ENCODE measurements at places on chromosomes 16 and 17.
A peak's percentile ranks its signal among the peaks of the same experiment; 100 is the strongest.

- no peak for DNase-seq
These were observed 92.7 kb upstream of the XYLT1 start for GRCh38 chr16:17563323-17564091.

DNA sequence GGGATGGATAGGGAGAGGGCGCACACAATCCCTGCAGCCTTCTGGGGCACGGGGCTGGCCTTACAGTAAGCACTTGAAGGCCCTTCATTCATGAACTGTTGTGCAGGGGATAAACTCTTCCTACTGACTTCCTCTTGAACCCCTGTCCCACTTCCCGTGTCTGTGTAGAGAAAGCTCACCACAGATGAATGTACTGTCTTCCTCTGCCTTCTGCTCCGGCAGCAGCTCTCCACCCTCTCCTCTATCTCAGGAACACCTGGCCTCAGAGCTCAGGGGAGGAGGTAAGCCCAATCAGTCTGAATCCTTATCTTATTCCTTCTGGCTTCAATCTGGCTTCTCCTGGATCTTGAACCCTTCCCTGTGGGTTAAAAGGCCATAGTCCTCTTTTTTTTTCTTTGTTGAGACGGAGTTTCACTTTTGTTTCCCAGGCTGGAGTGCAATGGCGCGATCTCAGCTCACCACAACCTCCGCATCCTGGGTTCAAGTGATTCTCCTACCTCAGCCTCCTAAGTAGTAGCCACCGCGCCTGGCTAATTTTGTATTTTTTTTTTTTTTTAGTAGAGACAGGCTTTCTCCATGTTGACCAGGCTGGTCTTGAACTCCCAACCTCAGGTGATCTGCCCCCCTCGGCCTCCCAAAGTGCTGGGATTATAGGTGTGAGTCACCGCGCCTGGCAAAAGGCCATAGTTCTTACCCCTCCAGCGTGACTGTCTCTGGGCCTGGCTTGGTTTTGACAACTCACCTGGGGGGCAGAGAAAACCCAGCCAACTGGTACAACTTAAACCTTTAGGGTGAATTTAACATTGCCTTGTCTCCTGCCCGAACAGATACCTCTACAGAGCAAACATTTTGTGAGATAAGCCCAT, 7.2 kb upstream of the SLC52A1 start:
- DNase-seq = no peak

- DNase-seq = peak; percentile 15
These were observed 107.1 kb downstream of the AMFR start for GRCh38 chr16:56317998-56318826.

- DNase-seq = no peak
These were observed 398.7 kb downstream of the XYLT1 start for GRCh38 chr16:17072104-17072503.

DNA sequence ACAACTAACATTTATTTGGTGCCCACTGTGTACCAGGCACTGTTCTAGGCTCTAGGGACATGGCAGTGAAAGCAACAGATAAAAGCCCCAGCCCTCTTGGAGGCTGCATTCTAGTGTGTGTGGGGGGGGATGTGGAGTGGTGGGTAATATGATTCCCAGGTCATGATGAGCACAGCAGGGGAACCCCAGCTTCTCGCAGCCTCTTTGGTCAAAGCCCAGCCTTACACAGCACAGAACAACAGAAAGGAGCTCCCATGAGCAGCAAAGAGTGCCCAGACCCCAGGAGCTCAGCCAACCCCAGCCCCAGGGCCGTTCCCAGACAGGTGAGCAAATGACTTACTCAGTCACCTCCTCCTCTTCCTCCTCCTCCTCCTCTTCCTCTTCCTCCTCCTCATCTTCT, 21.9 kb downstream of the CNGB1 start:
- DNase-seq = no peak

GRCh38 chr17:43695970-43696865, 34.5 kb upstream of the MEOX1 start:
- DNase-seq = no peak

- DNase-seq = no peak
These were observed 6.9 kb upstream of the CHMP6 start for GRCh38 chr17:80984749-80985148.

DNA sequence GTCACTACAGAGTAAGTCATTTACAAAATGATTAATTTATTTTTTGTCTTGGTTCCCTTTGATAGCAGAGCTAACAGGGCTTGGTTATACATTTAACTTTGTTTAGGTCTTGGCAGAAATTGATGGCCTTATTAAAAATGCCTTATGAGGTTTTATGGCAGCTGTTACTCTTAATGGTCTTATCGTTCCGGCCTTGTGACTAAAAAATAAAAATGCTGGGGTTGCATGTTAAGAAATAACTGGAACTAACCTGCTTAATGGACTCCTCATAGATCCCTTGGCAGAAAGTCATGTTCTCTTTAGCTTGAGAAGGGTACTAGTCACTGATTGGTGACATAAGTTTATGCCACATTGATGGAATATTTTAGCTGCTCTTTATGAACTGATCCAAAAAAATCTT, 18.3 kb downstream of the COX11 start:
- DNase-seq = no peak

DNA sequence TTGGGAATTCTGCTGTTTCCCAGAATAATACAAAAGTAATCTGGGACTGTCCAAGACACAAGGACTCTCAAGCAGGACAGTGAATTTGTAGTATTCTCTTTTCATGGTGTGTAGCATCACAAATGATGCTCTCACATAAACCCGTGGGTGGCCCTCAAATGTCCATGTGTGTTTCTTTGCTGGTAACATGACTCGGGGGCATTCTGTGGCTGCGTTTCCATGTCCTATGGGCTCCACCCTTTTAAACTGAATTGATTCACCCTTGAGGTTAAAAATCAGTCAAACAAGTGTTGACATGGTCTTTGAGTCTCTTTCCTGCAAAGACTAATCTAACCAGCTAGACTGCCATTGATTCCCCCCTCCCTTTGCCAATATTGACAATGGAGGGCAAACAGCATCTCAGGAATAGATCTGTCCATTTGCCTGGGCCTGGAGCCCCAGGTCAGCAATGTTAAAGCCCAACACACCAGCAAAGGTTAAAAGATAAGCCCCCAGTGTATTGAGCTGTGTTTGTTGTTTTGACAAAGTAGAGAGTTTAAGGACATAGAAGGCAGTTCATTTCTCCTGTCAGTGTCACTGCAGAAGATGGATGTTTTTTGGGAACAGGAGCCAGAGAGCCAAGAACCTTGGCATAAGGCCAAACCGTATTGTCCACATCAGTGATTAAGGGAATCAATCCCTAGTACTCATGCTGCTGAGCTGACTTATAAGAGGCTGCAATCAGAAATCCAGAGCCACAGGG, 117.1 kb upstream of the COX10 start:
- DNase-seq = peak; percentile 15

GRCh38 chr16:2086106-2086742, 38.4 kb downstream of the TSC2 start:
- DNase-seq = no peak

GRCh38 chr16:31301708-31302400, 42.1 kb downstream of the ITGAM start:
- DNase-seq = no peak

- no peak for DNase-seq
These were observed 518.6 kb downstream of the GRIN2A start for GRCh38 chr16:9663588-9663987.

GRCh38 chr17:13671771-13672170, 70.0 kb upstream of the HS3ST3A1 start:
- no peak for DNase-seq

DNA sequence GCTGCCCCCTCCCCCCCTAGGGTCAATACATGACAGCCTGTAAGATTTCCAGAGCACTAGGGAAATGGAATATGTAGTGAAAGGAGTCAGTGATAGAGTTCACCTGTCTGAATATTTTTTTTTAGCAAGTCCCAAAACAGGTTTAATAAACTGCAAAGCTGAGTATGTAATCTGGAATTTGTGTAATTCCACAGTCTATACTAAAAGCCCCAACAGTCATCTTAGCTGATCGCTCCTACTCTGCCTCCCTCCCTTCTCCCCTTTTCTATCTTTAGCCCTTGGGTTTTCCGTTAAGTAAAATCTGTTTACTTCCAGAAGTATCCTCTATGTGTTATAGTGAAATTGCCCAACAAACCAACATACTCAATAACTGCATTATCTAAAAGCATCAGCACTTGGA, 3.5 kb downstream of the CDH13 start:
- no peak for DNase-seq

GRCh38 chr16:27706866-27707685, 157.1 kb downstream of the KATNIP start:
- DNase-seq = no peak

Data from SHP77 treated with DMSO at 0.1 percent for 48 hours (cell line).